Activated naive CD4-positive, alpha-beta T cell treated with anti-CD3 and anti-CD28 coated beads, Interleukin-2, amount 10 ng/mL, durations not matched to agents 7 days and 5 days (primary cell): ENCODE measurements at places on chromosomes 3 and 15.

- DNase-seq, result no peak
These were observed 173.9 kb downstream of the MEIS2 start for GRCh38 chr15:36926427-36926825.

- DNase-seq, result no peak
These were observed 34.4 kb upstream of the CCDC80 start for GRCh38 chr3:112675349-112675748.

DNA sequence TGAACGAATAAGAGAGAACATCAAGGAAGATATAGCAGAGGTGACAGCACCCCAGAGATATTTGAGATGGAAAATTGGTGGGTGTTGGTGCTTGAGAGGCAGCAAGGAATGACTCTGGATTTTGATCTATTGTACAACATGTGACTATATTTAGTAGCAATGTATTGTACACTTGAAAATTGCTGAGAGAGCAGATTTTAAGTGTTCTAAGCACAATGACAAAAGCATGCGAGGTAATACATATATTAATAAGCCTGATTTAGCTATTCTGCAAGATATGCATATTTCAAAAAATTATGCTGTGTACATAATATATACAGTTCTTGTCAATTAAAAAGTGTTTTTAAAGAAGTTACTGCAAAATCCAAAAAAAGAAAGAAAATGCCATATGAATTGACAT lies 194.3 kb downstream of the SLC9A9 start:
- no peak for DNase-seq

GRCh38 chr15:93072011-93072410 lies 17.0 kb downstream of the RGMA start:
- DNase-seq, result no peak

DNA sequence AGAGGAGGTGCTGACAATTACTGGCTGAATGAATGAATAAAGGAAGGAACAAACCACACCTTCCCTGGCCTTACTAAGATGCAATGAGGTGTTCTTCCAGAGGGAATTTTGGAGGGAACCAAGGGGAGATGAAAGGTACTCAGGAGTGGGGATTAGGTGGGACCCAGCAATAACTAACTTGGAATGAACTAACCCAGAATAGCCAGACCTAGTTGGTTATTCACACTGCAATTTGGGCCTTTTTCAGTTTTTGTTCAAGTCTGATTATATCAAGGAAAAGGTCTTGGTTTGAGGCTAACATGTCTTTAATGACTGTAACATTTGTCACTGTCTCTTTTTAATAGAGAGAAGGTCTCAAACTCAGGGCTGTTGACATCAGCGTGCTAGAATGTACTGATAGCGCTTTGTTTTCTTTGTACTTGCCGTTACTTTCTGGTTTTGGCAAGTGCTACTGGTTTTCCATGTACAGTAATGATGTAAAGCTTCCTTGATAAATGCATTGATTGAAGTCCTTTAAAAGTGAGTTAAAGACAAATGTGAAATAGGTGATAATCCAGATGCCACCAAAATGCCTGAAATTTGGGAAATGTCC lies 3.2 kb upstream of the PLXND1 start:
- DNase-seq, result no peak

DNA sequence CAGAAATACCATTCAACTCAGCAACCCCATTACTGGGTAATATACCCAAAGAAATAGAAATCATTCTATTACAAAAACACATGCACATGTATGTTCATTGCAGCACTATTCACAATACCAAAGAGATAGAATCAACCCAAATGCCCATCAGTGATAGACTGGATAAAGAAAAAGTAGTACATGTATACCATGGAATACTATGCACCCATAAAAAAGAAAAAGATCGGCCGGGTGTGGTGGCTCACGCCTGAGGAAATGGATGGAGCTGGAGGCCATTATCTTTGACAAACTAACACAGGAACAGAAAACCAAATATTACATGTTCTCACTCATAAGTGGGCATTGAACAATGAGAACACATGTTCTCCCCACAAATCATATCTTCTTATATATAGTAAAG lies 75.7 kb upstream of the TNFSF10 start:
- DNase-seq, result no peak

- no peak for DNase-seq
These were observed 61.0 kb downstream of the TMEM44 start for GRCh38 chr3:194572143-194572789.
